ENCODE measurements at places on chromosomes 1 and 21.
A peak's percentile ranks its signal among the peaks of the same experiment; 100 is the strongest.

- DNase-seq, result peak; percentile 56
Measured at GRCh38 chr1:155128755-155129473, 1.2 kb downstream of the EFNA1 start.

DNA sequence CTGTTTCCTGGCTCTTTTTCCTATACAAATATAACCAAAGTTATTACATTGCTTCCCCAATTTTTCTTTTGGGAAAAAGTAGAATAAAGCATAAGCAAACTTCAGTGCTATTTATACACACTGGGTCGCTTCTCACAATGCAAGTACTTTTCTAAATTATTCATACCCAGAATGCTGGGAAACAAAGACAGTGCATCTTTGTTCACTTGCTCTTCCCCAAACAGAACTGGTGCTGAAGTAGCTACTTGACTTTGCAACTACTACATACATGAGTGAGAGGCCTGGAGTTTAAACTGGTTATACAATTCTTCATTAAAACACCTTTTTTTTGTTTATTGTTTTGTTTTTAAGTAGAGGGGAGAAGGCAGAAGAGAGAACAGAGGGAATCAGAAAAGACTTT is 40.2 kb downstream of the STX6 start:
- no peak for DNase-seq

- no peak for DNase-seq
Measured at GRCh38 chr1:37746806-37747205, 18.1 kb downstream of the EPHA10 start.

DNA sequence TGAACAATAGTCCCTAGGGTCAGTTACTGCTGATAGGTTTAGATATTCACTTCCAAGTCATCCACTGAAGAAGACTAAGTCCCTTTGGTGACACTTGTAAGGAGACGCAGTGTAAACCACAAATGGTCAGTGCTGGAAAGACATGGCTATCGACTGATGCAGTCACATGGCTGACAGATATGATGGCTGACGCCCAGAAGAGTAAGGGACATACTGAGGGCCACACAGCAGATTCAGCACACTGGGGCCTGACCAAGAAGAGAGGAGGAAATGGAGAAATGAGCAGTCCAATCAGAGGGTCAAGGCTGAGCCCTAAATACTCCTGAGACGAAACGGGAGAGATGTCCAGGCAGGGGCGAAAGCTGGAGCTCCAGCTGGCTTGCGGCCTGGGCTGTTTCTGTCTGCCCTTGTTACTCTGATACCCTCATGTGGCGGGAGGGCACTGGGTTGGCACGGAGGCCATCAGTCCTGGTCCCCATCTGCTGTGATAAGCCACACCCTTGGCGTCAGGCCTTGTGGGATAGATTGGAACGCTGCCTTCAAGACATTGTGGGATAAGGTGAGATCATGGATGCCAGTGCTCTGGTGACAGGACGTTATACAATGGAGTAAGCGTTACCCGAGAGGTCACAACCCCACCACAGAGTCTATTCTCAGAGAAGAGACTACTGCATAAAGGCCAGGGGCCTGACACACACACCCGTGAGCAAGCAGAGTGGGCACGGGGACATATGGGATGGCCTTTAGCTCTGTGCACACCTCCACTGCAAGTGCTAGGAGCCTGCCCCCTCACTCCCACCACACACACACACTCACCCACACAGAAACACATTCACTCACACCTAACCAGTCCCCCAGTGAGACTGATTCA is 158.4 kb downstream of the TRABD2B start:
- DNase-seq, result no peak

DNA sequence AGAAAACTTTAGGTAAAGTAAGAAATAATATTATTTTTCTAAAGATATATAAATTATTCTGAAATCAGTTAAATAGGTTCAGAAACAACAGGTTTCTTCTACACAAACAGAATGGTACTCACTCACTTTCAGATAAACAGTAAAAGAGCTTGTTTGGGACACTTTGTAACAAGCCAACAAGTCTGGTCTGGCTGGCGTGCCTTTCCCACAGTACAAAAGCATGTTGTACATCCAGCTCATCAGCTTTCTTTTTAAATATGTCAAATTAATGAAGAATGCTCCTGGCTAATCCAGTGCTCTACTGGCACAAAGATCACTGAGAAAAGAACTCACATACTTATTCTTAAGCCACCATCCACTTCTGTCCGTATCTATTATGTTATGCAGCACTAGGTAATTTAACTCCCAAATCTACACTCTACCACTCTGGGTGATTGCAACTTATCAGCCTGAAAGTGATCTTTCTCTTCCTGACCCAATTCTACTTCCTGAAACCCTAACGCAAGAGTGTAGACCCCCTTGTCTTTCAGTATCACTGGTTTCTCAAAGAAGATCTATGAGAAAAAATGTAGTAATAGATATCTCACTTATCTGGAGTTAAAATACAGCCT is 32.6 kb downstream of the TRIT1 start:
- no peak for DNase-seq

DNA sequence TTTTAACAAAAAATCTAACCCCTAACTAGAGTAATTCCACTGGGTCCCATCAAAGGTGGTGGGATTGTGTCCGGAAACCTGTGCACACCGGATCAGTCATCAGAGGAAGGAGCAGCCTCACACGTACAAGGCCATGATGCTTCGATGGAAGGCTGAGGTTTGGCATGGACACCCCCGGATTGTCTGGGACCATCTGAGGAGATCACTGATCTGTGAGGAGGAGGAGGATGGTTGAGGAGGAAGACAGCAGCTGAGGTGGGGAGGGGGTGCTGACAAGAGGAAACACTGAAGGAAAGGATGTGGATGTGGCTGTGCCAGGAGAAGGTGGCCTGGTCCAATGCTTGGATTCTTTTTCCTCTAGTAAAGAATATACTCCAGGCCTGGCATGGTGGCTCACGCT is 41.3 kb downstream of the GPR161 start:
- no peak for DNase-seq

DNA sequence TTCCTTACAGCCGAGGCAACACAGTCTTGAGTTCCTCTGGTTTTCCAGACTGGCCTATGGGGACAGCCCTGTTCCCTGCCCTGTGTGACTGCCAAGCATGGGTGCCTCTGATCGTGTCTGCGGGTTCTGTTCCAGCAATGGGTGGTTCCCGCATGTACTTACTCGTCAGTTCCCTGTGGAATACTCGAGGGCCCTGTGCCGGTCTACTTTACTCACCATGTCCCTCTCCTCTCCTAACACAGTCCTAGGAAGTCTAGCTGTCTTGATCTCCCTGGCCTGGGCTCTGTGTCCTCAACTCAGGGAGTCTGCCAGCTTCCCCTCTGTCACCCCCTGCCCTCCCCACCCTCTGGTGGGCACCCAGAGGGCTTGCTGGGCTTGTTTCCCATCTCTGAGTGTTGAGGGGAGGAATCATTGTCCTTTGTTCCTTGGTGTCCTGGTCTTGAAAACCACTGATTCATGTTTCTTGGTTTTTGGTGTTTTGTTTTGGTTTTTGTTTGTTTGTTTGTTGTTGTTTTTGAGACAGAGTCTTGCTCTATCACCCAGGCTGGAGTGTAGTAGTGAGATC is 36.0 kb downstream of the TRAPPC10 start:
- no peak for DNase-seq

DNA sequence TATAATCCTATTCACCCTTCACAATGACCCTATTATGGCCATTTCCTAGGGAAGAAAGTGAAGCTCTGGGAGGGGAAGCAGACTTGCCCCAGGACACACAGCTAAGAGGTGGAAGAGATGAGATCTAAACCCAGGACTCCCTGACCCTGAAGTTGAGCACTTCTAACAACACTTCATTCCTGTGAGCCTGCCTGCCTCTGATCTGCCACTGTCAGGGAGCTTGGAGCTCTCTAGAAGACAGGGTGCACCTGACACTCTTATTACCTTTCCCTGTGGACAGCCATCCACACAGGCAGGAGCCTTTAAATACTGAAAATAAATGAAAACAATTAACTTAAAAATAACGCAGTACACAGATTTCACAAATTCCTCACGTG is 599 bp downstream of the MKNK1 start:
- no peak for DNase-seq

- DNase-seq, result peak; percentile 28
Measured at GRCh38 chr1:54980528-54981241, at the start of gene TMEM61. Gene TMEM61, plus strand, starts transcription at chr1:54980628. Its CDS starts 438 bp downstream, at chr1:54981066.

- DNase-seq, result no peak
Measured at GRCh38 chr1:55298167-55298894, 83.2 kb upstream of the USP24 start.

DNA sequence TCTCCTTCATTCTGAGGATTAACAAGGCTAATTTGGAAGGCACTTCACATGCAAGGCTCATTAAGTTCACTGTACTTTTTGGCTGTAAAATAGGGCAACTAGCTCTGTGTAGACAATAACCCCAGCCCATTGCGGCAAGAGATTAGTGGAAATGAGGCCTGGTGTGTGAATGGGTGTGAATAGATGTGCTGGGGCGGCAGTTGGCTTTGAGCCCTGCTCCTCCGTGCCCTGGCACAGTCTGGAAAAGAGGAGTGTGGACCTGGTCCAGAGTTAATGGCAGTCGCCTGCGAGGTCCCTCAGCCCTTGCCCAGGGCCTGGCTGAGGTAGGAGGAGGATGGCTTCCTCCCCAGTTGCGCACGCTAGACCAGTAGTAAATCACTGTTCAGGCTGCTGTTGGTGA is 4.8 kb downstream of the KISS1 start:
- DNase-seq, result no peak

- DNase-seq, result peak; percentile 46
Measured at GRCh38 chr1:242710286-242710685, 185.8 kb upstream of the PLD5 start.

GRCh38 chr1:210076620-210077019 is 138.6 kb downstream of the SYT14 start:
- no peak for DNase-seq

DNA sequence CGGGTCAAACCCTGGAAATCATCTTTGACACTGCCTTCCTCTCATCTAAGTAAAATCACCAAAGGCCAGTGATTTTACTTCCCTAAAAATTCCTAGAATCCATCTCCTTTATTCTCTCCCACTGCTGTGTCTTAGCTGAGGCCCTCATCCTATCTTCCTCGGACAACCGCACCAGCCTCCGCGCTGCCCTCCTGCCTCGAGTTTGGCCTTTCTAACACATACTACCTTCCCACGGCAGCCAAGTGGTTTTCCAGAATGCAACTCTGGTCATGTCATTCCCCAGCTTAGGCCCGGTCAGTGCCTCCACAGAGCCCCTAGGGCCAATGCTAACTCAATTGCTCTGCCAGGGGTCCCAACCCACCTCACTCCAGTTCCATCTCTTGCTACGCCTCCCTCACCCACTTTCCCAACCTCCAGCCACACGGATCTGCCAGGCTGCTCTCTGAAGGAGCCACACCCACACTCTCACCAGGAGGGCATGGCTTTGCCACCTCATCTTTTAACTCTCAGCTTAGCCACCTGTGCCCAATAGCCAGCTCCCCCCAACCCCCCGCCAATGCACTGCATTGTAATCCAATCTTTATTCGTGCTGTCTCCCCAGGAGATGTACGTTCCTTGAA is 6.8 kb downstream of the TMEM9 start:
- no peak for DNase-seq

GRCh38 chr1:111475701-111476100 is 1.9 kb downstream of the C1orf162 start:
- DNase-seq, result no peak
